GM19239 (cell line): ENCODE measurements at places on chromosomes 1 and 21.

GRCh38 chr1:58397187-58397820 lies 149.2 kb downstream of the OMA1 start:
- no peak for DNase-seq

DNA sequence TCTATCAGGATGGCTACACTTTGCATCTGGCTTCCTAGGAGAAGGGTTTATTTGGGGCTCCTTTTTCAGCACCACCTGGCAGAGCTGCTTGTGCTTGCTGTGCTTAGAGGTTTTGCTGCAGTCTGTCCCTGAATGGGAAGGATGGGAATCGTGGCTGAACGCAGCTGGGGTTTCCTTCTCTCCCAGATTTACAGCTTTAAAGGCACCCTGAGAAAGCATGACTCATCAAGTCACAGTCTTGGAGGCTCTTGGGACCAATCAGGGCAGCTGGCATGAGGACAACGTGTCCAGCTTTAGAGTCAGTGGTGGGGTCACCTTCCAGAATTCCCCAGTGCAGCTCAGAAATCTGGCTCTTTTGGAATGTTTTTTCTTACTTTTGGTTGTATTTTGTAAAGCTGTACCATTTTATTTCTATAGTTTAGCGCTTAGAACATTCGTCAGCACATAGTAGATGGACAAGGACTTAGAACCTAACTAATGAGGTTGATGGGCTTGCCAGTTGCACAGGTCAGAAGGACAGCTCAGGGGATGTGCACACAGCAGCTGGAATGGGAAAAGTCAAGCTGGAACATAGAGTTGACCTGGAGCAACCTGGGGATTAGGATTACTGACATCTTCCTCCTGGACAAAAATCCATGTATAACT lies 222.6 kb downstream of the PRDM2 start:
- no peak for DNase-seq

- no peak for DNase-seq
Observed at GRCh38 chr1:11384170-11384554, 94.8 kb upstream of the DISP3 start.

- DNase-seq, result no peak
Observed at GRCh38 chr1:215595231-215595630, 28.1 kb downstream of the KCTD3 start.

GRCh38 chr1:160204526-160205241 lies 500 bp upstream of the PEA15 start:
- peak; percentile 48 for DNase-seq

- peak; percentile 84 for DNase-seq
Observed at GRCh38 chr1:20732588-20733359, at the start of gene SH2D5. Gene SH2D5, minus strand, starts transcription at chr1:20732703. Its CDS starts 4,659 bp downstream, at chr1:20728044.

DNA sequence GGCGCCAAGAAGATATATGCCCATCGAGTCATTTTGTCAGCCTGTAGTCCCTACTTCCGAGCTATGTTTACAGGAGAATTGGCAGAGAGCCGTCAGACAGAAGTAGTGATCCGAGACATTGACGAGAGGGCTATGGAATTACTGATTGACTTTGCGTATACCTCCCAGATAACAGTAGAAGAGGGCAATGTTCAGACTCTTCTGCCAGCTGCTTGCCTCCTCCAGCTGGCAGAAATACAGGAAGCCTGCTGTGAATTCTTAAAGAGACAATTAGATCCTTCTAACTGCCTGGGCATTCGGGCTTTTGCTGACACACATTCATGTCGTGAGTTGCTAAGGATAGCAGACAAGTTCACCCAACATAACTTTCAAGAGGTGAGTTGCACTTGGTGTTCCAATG lies 19.1 kb downstream of the KLHL20 start:
- DNase-seq, result no peak

DNA sequence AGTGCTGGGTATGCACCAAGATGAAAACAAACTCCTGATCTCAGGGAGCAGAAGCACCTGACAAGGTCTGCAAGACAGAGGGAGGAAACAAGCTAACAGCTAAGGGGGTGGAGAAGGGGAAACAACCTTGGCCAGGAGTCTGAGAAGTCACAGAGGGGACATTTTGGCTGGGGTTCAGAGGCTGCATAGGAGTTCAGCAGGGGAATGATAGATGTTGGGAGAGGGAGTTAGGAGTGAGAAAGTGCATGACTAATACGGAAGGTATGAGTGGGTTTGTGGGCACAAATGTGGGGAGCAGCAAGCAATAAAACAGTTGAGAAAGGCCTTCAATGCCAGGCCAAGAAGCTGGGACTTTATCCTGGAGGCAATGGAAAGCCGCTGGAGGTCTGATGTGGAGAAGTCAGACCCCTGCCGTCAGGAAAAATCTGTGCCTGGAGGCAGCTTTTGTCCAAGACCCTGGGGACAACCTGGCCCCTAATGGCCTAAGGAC lies 16.4 kb downstream of the EPHA2 start:
- DNase-seq, result no peak

DNA sequence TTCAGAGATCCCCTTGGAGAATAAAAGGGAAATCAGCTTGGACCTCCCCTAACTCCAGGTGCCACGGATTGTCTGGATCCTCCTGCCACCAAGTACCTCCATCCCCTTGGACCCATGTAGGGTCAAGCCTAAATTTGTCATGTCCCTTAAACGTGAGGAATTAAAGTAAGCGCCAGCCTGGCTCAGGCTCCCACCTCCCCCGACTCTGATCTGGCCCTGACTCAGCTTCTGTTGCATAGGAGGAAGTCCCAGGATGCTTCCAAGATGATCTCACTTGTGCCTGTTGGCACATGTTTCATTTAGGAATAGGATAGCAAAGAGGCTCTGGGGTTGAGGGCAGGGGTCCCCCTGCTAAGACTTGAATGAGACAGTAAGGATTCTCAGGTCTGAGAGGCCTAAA lies 231.9 kb upstream of the JUN start:
- no peak for DNase-seq

DNA sequence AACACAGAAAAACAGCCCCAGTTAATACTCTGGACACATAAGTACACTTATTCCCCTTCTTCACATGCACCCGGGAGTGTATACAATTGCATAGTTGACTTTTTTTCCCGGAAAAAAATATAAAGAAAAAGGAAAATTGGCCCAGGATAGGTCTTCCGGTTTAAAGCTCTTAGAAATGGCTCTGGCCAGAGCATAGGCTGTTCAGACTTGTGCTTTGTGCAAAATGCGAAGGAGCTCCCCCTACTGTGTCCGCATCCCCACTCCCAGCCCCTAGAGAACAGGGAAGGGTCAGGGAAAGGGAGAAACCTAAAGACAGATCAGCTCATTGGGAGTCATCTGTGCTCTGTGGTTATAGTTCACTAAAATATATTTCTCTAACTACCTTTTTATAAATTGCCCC lies 5.5 kb upstream of the MTMR11 start:
- DNase-seq, result no peak

DNA sequence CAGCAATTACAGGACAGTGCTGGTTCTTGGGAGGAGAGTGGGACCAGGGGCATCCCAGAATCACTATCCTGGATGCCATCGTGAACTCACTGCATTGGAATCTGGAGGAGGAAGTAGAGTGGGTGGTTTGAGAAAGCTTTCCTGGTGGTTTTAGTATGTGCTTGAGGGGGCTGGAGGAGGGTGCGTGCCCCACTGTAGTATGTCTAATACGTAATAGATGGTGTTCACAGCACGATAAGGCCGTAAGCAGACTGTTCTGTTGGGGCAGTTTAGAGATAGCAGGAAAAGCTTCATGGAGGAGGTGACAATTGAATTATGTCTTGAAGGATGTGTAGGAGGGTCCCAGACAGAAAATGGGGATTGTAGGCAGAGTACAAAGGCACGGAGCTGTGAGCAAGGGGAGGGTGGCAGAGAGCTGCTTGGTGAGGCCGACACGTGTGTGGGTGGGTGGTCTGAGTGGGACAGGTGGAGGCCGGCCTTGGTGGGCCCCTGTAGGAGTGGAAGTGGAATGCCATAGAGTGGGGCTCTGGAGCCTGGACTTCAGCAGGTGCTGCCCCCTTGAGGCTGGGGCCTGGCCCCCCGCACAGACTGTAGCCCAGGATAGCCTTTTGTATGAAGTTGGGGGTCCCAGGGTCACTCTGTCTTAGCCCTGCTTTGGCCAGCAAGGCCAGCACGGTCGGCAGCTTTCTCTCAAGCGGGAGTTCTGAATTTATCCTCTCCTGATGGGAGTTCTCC lies 37.0 kb downstream of the IL6R start:
- DNase-seq, result no peak

- no peak for DNase-seq
Observed at GRCh38 chr1:13801232-13801631, 101.2 kb downstream of the PRDM2 start.

DNA sequence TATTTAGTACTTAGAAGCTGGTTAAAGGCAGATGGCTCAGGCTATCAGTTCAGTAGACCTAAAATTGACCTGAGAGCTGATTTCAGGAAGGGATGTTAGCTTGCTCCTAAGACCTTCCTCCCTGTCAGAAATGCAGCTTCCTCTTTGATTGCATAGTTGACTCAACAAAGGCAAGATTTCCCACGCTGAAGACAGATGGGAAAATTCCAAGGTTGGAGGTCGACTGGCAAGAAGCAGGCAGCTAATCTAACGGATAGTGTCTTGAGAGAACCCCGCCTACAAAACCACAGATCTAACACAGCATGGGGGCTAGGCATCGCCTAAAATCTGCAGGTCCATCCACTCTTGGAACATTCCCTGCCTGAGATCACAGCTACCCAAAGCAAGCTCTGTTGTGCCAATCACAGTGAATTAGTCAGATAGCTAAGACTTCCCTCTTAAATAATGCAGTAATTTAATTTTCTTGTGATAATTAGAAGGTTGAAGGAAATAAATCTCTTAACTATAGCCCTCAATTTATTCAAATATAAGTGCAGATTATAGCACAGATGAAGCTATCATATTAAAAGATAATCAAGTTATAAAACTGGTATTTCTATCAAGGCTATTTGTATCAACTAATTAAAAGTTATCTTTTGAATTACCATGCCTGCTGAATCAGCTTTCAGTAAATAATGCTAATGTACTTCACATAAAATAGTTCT lies 357.8 kb upstream of the SGIP1 start:
- DNase-seq, result no peak

DNA sequence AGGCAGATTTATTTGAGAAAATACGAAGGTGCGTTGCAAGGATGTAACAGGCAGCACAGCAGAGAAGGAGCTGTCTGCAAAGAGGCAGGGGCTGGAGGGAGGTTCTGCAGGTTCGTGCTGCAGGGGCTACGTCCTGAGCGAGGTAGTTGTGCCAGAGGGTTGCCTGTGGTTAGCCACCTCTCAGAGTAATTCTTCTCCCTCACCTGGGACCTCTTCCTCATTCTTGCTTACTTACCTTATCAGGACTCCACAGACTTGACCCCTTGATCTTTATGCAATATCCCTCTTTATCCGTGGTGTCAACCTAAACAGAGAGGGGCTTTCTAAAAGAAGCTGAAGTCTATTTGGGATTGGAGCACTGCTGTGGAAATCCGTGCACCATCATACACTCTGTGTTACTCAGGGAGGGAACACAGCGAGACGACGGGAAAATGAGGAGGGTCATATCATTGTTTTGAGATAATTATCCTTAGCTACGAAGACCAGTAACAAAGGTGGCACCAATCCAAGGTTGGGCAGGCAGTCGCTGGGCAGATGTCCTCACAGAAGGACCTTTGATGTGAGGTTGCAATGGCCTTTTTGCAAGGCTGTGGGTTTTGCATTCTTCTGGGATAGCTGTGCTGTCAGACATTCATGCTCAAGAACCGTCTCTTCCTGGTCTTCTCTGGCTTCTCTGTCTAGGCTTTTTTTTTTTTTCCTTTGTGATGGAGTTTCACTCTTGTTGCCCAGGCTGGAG lies 82.8 kb downstream of the WDR4 start:
- no peak for DNase-seq

DNA sequence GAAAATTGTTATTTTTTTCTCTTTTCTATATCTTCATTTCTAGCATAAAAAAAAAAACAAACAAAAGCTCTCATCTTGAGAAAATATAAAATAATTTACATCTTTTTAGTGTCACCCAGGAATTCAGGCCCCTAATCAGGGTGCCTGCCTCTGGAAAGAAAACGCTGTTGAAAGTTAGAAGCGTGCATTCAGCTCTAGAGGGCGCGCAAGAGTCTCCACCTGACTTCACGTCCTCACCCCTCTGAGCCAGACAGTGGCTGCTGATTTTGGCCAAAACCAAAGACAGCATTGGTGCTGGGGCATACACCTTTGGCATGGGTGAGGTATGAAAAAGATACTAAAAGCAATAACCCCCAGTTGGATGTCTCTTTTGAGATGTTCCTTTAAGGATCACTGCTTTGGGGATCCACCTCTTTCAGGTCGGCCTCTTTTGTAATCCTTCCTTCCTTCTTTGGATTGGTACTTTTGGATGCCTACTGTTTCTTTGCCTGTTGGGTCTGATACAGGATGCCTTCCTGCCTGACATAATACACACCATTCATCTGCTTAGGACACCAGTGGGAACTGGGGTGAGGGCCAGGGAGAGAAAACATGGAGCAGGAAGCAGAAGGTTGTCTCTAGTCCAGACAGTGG lies 77.6 kb upstream of the CHRM3 start:
- no peak for DNase-seq

DNA sequence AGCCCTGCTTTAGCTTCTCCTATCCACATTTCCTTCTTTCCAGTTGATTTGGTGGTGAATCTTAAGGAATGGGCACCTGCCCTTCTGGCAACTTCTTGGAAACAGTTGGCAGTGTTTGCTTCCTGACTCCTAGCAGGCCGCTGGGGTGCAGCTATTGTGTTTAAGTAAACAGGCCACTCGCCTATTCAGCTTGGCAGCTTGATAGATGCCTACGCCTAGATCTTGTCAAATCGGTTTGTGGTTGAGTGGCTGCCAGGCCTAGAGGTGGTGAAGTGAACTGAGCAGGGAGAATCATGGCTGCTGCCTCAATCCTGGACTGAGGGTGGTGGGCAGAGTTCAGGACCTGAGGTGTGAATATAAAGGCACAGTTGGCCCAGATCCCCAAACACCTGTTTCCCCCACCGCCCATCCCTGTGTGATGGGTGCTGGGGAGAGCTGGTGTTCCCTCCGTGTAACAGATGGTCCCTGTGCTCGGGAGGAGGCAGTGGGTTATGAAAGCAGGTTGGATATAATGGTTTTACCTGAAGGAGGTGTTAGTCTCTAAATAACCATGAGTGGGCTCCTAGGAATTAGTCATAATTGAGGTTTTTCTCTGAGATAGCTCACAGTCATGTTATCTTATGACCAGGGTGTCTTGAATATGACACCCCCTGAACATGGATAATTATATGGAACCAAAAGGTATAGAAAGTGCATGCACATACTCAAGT lies 940 bp upstream of the PLA2G2C start:
- no peak for DNase-seq

- peak; percentile 2 for DNase-seq
Observed at GRCh38 chr1:61851849-61852669, 109.8 kb downstream of the PATJ start.

GRCh38 chr1:110508028-110508940 lies 10.7 kb downstream of the KCNA10 start:
- DNase-seq, result no peak

GRCh38 chr1:46769028-46769740 lies 29.7 kb upstream of the CYP4B1 start:
- DNase-seq, result no peak

- DNase-seq, result no peak
Observed at GRCh38 chr1:27992276-27992675, 32.5 kb downstream of the XKR8 start.

GRCh38 chr1:43509007-43509739 lies 21.5 kb upstream of the PTPRF start:
- DNase-seq, result no peak
